Kidney glomerular epithelial cell (primary cell): ENCODE measurements at places on chromosomes 1 and 21.
A peak's percentile ranks its signal among the peaks of the same experiment; 100 is the strongest.

GRCh38 chr1:24896176-24896575, 33.9 kb downstream of the RUNX3 start:
- DNase-seq = no peak

GRCh38 chr21:31892686-31893085, 19.9 kb downstream of the HUNK start:
- DNase-seq = peak; percentile 15

DNA sequence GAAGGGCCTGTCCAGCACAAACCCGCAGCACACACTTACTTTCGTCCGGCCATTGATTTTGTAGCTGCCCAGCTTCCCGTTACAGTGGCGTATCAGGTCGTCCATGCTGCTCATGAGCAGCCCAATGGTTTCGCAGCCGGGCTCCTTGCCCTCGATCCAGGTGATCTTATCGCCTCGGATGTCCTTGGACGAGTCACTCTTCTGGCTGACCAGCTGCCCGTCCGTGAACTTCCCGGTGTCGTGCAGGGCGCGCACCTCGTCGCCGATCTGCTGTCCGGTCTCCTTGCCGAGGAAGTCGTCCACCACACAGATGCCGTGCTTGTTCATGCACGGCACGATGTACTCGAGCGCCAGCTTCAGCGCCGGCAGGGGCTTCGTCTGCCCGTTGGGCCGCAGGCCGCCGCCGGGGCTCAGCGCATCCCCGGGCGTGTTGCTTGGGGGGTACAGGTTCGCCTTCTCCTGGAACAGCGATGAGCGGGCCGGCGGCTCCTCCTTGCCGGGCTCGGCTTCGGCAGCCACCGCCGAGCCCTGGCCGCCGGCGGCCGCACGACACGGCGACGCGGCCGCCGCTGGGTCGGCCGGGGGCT, 1.0 kb downstream of the EGLN1 start:
- DNase-seq = no peak

DNA sequence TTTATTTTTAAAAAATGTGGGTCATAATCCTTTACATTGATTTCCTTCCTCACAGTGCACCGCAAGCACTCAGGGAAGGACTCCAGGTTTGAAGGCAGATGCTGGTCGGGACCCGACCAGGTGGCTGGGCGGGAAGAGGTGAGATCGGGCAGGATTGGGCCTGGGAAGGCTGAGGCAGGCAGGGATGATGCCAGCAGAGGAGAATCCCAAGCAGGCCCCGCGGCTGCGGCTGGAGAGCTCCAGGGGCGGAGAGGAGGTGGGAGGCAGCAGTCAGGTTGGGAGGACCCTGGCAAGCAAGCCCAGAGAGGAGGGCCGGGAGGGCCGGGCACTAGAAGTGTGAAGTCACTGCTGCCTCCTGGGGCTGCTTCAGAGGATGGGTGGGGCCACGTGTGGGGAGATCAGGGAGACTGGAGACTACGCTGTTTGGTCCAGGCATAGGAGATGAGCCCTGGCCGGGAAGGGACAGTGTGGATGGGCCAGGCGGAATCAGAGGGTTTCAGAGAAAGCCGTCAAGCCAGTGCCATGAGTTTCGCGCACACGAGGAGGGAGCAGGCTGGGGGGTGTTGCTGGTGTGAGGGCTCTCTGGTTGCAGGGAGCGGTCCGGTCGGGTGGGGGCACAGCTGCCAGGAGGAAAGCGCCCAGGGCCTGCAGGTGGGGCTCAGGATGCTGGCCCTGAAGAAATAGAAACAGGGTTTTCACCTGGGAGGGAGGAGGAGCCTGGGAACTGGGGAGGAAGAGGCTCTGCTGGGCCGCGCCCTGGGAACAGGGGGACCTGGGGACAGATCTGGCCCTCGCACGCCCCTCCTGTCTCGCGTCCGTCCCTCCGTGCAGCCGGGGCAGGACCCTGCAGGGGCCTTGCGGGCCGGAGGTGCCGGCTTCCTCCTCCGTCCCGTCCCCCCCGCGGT, 888 bp upstream of the COL18A1 start:
- DNase-seq = peak; percentile 59

DNA sequence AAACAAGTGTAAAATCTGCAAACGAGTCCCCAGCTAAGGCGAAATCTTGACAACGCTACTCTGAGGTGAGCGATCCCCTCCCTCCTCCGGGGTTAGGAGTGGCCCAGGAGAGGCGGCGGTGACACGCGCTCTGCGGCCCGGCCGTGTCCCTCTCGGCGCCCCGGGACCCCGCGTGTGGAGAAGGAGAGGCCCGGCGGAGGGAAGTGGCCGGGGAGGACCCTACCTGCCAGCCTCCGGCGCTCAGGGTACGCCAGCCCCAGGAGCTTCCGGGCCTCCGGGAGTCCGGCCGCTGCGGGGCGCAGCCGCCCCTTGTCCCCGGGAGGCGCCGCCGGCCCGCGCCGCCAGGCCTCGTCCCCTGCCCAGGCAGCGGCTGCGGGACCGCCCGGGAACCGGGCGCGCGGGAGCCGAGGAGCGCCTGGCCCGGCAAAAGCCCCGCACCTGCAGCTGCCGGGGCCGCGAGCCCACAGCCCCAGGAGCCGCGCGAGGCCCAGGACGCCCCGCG, 543 bp downstream of the ABCB10 start:
- DNase-seq = no peak
